Neural progenitor cell (in vitro differentiated cells): ENCODE measurements at places on chromosomes 16 and 17.

GRCh38 chr17:7261379-7262191, 693 bp downstream of the CLDN7 start:
- DNase-seq, result no peak

- no peak for DNase-seq
These were observed 354.6 kb downstream of the CDH8 start for GRCh38 chr16:61681673-61682072.

DNA sequence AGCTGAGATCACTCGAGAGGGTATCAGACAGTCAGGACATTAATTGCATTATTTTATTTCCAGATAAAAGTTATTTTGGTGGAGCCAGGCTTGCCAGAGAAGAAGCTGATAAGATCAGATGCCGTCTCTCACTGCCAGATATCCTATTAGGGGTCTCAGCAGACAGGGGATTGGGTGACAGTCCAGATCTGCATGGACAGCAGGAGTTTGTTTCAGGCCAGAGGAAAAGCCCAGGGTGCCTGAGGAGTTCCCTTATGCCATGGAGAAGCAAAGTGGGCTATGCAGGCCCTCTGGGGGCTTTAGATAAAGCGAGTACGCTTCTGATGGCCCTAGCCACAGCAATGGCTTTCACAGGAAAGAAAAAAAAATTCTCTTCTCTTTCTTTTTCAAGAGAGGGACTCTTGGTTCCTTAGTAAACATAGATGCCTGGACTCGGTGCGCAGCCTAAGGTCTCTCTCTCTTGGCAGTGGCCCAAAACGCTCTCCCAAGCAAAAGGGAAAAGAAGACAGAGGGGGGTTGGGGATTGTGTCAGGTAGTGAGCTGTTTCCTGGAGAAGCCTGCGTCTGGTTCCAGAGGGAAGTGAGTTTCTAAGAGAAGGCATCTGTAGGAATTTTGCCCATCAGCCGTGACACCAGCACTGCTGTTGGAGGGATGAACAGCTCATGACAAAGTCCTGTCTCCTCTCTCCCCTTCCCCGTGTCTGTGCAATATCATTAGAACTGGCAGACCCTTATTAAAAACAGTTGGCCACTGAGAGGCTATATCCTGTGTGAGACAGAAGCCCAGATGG, 166.3 kb upstream of the FOXF1 start:
- no peak for DNase-seq

DNA sequence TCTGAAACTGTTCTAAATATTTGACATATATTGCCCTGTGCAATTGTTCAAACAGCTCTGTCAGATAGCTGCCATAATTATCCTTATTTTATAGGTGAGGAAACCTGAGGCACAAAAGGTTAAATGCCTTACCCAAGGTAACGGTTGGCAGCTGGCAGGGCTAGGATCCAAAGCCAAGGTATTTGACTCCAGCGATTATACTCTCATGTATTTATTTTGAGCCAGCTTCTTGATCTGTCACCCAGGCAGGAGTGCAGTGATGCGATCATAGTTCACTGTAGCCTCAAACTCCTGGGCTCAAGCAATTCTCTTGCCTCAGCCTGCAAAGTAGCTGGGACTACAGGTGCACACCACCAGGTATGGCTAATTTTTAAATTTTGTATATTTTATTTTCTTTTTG, 7.2 kb downstream of the ENO3 start:
- DNase-seq, result no peak

- no peak for DNase-seq
These were observed 30.4 kb upstream of the SMPD3 start for GRCh38 chr16:68478526-68479250.

GRCh38 chr16:78744099-78744498, 644.6 kb downstream of the WWOX start:
- no peak for DNase-seq

- peak; percentile 90 for DNase-seq
These were observed at the start of gene SLC7A6 for GRCh38 chr16:68264128-68265077. Gene SLC7A6 (plus strand): TSS chr16:68264526. CDS start chr16:68274727, 10,201 bp downstream.

- no peak for DNase-seq
These were observed 70.9 kb upstream of the SOX9 start for GRCh38 chr17:72049914-72050313.

- no peak for DNase-seq
These were observed 2.2 kb upstream of the PDP2 start for GRCh38 chr16:66878067-66878466.

GRCh38 chr16:12291989-12292759, 315.6 kb downstream of the SNX29 start:
- DNase-seq, result no peak

GRCh38 chr17:32993977-32994376, 2.3 kb downstream of the SPACA3 start:
- DNase-seq, result no peak

DNA sequence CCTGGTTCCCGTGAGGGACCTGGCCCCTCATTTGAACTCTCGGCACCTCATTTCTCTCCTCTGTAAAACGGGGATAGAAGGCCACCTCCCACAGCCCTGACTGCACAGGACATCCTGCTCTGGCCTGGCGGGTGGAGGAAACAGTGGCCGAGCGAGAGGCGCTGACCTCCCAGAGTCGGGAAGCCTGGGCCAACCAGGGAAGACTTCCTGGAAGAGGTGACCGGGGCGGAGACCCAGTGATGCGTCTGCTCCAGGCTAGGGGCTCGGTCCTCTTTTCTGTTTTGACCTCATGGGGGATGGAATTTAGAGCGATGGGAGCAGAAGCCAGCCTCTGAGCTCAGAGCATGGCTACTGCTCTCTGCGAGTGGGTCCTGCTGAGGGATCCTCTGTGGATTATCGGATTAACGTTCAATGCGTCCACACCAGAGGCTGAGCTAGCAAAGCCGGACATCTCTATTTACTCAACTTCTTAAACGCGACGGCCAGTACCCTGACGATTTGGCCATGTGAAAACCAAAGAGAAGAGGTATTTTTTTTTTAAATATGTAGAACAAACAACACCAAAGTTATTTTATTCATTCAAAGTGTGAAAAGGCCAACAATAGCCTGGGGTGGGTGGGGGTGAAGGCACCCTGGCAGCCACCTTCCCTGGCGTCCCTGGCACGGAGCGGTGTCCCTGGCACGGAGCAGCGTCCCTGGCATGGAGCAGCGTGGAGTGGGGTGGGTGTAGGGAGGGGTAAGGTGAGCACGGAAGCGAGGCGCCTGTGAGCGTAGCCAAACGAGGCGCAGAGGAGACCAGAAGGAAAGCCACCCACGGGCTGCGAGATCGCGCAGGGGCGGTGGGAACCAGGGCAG, 9.2 kb upstream of the MSLN start:
- peak; percentile 58 for DNase-seq

- no peak for DNase-seq
These were observed 484.9 kb upstream of the EEF2KMT start for GRCh38 chr16:5582529-5582928.

DNA sequence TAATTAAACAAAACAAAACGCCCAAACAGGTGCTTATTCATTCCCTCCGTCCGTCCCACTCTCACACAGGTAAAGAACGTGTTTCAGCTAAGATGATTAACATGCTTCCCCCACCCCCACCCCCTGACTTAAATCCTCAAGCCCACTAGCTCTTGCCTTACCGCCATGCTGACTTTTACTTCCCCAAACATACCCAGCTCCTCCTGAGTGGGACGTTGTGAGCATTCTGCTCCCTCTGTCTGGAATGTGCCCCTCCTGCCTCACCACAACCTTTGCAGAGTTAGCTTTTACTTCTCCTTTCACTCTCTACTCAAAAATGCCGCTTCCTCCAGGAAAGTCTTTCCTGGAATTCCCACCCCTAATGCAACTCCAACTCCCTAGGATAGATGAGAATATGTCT, 774.0 kb upstream of the RBFOX1 start:
- DNase-seq, result peak; percentile 34

GRCh38 chr16:15996432-15997109, 47.2 kb downstream of the ABCC1 start:
- DNase-seq, result no peak

- DNase-seq, result no peak
These were observed 25.6 kb downstream of the GJC1 start for GRCh38 chr17:44804302-44805089.

DNA sequence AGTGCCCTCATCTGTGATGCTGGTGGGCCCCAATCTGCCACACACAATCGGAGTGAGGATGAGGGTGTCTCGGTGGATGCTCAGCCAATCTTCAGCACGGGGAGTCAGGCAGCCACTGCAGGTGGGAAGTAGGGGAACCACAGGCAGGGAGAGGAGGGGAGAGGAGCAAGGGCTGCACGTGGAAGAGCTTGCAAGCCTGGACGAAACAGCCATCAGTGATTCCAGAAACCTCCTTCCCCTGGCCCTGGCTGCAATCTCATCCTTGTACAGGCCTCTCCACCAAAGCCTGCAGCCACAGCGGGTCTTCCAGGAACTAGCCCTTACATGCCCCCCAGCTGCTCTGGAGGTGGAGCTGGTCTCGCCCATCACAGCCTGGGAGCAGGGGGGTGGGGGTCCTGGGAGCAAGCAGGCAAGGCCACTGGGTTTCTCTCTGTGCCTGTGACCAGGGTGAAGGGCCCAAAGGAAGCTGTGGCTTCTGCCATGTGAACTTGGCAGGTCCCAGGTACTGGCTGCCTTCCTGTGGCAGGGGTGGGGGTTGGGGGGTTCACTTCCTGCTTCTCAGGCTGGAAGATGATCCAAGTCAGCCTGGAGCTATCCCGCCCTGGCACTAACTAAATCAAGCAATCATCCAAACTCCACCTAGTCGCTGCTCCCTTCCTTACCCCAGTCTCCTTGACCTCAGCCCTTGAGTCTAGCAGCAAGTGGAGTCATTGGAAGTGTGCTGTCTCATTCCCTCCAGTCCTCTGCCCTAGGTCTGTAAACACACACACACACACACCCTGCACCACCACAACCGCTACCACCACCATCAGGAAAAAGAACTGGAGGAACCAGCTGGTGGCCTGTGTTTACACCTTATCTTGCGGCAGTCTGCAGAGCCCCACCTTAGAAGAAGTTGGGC, 29.4 kb upstream of the MLKL start:
- no peak for DNase-seq

DNA sequence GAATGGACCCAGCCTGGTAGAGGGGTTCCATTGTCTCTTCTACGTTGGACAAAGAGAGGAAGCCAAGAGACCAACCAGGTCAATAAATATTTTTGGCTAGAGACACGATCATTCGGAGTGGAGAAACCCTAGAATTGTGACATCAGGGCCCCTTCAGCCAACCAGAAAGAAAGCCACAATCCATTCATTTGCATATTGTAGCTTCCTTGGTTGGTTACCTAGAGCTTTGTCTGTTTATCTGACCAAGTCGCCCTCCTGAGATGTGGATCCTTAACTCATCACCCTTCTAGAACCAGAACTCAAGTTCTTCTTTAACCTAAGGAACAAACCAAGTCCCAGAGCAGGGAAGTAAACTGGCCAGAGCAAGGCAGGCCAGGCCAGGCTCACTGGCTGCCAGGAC, at the start of gene CCDC182:
Gene CCDC182 (minus strand): TSS at position 58 of the 400 bp plus-strand sequence. CDS start 27 bp downstream, at position 31.
- no peak for DNase-seq

DNA sequence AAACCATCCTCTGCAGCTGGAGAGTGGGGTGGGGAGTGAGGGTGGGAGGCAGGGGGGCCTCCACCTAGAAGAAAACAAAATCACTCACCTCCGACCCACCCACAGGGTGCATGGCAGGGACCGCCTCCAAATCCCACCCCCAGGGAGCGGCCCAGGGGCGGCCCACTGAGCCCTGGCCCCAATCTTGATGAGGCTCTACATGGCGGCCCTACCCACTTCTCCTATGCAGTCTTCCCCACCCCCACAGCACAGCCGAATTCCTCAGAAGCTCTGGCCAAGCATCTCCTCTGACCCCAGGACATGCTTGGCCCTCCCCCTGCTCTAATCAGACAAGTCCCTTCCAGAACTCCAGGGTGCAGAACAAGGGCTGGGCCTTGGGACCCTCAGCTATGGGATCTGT, 18.2 kb upstream of the FASN start:
- DNase-seq, result no peak

- DNase-seq, result no peak
These were observed 12.7 kb downstream of the KLHL36 start for GRCh38 chr16:84660973-84661372.

DNA sequence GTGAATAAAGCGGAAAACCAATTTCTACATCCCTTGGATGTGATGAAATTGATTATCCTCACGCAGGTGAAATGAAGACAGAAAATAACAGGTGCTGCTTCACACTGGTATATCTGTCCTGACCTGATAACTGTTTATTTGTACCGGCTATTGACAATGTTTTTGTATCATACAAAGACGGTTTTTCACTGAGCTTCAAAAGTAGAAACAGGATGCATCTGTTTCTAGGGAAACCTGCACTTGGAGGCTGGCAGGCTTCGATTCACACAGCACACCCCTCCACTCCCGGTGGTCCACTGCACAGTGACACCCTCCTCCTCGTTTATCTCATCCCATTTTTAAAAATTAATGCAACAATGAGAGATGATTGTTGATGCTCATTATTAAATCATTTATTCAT, 104.5 kb downstream of the CPPED1 start:
- DNase-seq, result no peak

GRCh38 chr17:56679115-56679776, 85.7 kb downstream of the NOG start:
- peak; percentile 69 for DNase-seq

GRCh38 chr17:71764505-71764904, 356.3 kb upstream of the SOX9 start:
- DNase-seq, result peak; percentile 74

GRCh38 chr16:3781421-3781820, 64.1 kb upstream of the TRAP1 start:
- no peak for DNase-seq

DNA sequence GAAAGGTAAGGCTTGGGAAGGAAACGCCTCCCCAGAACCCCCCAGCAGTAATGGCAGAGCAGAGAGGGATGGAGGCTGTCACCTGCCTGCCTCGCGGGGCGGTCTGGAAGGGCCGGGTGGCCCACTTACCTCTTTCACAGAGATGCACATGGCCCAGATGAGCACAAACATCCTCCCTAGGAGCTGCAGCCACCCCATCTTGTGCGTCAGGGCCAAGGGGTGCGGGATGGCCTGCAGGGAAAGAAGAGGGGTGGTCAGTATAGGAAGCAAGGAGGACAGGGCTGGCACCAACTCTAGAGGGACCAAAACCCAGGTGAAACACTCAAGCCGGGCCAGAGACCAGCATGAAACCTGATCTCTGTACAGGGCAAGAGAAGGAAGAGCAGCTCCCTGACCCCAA, 29.7 kb downstream of the TRPV3 start:
- DNase-seq, result no peak

GRCh38 chr16:86951831-86952598, 365.2 kb downstream of the C16orf95 start:
- no peak for DNase-seq
